ENCODE measurements at places on chromosomes 7 and 10.

- H3K27me3 ChIP-seq, result no peaks in the 10 kb centered on the region
- H3K36me3 ChIP-seq, result no peaks in the 10 kb centered on the region
Measured at GRCh38 chr7:12731214-12731656, 43.8 kb downstream of the ARL4A start.

GRCh38 chr7:85286446-85286845 is 99.6 kb upstream of the SEMA3D start:
- no peak overlapping the region for H3K4me3 ChIP-seq
- no peaks in the 10 kb centered on the region for H3K27me3 ChIP-seq
- no peak overlapping the region for H3K27ac ChIP-seq
- peaks cover 21% of the 10 kb centered on the region for H3K4me1 ChIP-seq

DNA sequence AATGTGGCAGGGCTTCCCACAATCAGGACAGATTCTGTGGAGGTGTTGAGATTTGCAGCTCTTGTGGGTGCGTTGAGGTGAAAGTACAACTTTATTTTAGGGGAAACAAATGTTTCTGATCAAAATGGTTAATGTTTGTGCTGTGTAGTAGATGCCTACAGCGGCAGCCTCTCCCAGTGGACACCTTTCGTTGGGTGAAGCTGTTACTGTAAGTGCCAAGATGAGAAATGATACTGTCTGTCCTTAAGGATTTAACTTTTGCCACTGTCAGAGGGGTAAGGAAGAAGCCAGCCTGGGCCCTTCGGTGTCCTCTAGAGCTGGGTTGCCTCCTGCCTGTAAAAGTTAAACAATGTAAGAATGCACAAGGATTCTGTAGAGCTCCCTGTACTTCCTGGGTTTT is 27.9 kb downstream of the DOCK1 start:
- DNase-seq, result no peak
- H3K4me3 ChIP-seq, result no peak overlapping the region
- H3K4me1 ChIP-seq, result peaks cover 3% of the 10 kb centered on the region
- H3K36me3 ChIP-seq, result peaks cover 11% of the 10 kb centered on the region

DNA sequence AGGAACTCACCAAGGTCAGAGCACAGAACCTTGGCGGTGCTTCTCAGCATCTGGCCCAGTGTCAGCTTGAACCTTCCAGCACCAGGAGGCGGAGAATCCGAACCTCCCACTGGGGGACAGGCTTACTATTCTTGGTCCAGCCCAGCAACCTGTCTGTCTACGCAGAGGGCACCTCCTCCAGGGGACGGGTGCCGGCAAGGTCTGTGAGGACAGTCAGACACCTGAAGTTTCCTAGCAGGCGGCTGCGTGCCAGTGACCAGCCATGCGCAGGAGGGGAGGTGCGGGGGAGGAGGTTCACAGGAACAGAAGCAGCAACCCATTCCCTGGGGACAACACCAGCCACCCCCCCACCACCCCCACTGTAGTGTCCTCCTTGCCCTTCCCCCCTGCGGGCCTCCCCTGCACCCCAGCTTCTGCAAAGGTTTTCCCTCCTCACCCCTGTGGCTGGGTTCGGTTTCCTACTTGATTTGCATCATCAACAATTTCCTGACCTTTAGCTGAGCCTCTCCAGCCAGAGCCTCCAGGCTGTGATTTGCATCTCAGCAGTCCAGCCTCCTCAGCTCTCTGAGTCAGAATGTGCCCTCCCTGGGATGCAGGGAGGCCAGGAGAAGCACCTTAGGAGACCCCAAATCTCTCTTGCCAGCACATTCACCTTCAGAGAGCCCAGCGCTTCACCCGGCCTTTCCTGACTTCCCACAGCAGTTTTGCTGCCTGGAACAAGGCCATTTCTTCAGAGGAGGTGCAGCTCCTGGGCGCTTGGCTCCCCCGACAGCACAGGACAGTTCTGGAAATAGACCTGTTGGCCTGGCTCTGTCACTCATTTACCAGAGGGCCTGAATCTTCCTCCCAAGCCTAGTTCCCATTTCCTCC is 107.5 kb upstream of the NPS start:
- H3K27ac ChIP-seq, result no peak overlapping the region
- H3K4me1 ChIP-seq, result no peaks in the 10 kb centered on the region

DNA sequence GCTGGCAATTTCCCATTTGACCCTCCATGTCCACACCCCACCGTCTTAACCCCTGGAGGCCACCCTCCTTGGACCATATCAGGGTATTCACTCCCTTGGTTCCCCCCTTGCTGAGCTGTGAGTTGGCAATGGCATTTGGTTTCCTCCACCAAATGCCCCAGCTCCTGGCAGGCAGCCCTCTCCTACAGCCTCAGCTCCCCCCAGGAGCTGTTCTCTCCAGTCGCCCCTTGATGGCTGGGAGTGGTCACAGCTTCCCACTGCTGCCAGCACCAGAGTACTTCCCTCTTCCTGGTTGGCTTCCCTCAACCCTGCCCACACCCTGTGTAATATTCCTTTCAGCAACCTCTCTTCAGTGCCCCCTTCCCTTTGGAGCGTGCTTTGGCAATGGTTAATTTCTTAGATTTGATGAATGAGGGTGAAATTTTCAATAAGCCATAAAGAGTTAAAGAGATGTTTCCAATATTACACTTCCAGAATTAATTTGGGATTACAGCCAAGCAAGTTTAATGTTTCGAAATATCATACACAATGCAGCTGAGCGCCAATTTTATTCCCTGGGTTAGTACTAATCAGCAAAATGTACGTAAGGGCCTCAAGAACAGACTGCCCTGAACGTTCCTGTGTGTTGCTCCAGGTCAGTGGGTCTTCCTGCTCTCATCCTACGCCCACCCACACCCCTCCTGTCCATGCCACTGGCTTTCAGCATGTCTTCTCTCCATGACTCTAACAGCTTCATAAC is 207.1 kb upstream of the NFE2L3 start:
- H3K4me3 ChIP-seq, result no peak overlapping the region
- peaks cover 3% of the 10 kb centered on the region for H3K27me3 ChIP-seq
- H3K27ac ChIP-seq, result no peak overlapping the region
- H3K36me3 ChIP-seq, result peaks cover 1% of the 10 kb centered on the region

GRCh38 chr7:33373195-33373594 is 243.8 kb downstream of the BBS9 start:
- no peak for DNase-seq
- no peak overlapping the region for H3K4me3 ChIP-seq
- H3K27ac ChIP-seq, result no peak overlapping the region
- H3K4me1 ChIP-seq, result no peaks in the 10 kb centered on the region
- H3K27me3 ChIP-seq, result no peaks in the 10 kb centered on the region

DNA sequence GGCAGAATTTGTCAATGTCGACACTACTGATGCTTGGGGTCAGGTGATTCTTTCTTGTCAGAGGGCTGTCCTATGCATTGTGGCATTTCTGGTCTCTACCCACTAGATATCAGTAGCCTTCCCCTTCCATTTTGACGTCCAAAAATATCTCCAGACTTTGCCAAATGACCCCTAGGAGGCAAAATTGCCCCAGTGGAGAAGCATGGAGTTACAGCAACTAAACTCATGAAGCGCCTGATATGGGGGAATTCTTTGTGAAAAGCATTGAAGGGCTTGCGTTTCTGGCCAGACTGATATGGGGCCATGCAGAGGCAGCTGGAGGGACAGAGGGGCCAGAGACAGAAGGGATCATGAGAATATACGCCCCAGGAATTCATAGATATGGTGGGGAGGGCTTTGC is 43.6 kb downstream of the ADRB1 start:
- H3K36me3 ChIP-seq, result no peaks in the 10 kb centered on the region
- H3K4me3 ChIP-seq, result no peak overlapping the region
- no peak overlapping the region for H3K27ac ChIP-seq
- no peaks in the 10 kb centered on the region for H3K4me1 ChIP-seq

- no peak overlapping the region for H3K4me3 ChIP-seq
- H3K36me3 ChIP-seq, result no peaks in the 10 kb centered on the region
- no peak for DNase-seq
Measured at GRCh38 chr10:71088054-71088453, 124.3 kb upstream of the UNC5B start.

GRCh38 chr10:126705951-126706565 is 35.6 kb upstream of the C10orf90 start:
- H3K36me3 ChIP-seq, result no peaks in the 10 kb centered on the region
- H3K4me1 ChIP-seq, result no peaks in the 10 kb centered on the region
- no peak overlapping the region for H3K4me3 ChIP-seq
- H3K27ac ChIP-seq, result no peak overlapping the region
- H3K27me3 ChIP-seq, result peaks cover 24% of the 10 kb centered on the region
- DNase-seq, result no peak

DNA sequence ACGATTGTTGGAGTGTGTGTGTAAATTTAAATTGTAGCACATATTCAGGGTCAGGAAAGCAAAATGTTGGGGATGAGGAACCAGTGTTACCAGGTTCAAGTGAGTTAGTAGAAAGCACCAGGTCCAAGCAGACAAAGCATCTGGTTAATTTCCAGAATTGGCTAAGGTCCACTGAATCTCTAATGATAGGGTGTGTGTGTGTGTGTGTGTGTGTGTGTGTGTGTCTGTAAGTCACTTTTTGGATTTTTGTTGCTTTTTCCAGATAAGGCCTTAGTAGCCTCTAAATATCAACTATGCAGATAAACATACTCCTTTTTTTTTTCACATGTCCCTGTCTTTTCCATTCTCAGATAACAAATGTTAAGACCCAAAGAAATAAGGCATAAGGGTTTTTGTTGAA is 36.6 kb upstream of the FMC1 start:
- no peak overlapping the region for H3K27ac ChIP-seq
- DNase-seq, result no peak
- H3K4me1 ChIP-seq, result peaks cover 11% of the 10 kb centered on the region

- peaks cover 11% of the 10 kb centered on the region for H3K27me3 ChIP-seq
- H3K36me3 ChIP-seq, result peaks cover 13% of the 10 kb centered on the region
- peaks cover 14% of the 10 kb centered on the region for H3K4me1 ChIP-seq
- H3K4me3 ChIP-seq, result no peak overlapping the region
- no peak overlapping the region for H3K27ac ChIP-seq
- DNase-seq, result no peak
Measured at GRCh38 chr7:1709281-1709680, 39.2 kb downstream of the ELFN1 start.

DNA sequence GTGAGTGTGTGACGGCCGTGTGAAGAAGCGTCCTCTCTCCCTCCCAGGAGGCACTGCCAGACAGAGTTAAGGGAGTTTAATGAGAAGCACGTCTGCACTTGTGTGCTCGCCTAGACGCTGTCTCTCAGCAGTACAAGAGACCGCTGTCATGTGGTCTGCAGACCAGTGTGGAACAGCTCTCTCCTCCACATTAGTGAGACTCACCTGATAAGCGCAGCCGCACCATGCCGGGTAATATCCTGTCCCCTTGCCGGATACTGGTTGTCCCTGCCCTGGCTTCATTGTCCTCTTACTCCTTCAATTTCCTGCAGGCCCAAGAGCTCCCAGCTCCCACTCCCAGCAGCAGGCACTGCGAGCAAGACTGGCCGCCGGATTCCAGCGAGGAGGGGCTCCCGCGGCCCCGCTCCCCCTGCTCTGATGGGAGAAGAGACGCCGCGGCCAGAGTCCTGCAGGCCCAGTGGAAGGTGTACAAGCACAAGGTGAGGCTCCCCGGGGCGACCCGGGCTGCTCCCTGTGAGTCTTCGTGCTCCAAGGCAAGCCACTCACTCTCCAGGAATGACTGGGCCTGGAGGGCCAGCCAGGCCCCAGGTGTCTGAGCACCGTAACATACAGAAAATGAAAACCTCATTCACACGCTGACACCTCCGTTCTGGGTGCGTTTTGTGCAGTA is 33.5 kb upstream of the TTYH3 start:
- H3K4me1 ChIP-seq, result no peaks in the 10 kb centered on the region
- DNase-seq, result no peak
- H3K4me3 ChIP-seq, result no peak overlapping the region
- H3K27ac ChIP-seq, result no peak overlapping the region

- no peaks in the 10 kb centered on the region for H3K36me3 ChIP-seq
- no peak overlapping the region for H3K27ac ChIP-seq
- H3K4me3 ChIP-seq, result peak overlapping the region; percentile 55
Measured at GRCh38 chr7:87474533-87475358, 734 bp downstream of the ABCB4 start.

GRCh38 chr10:114545071-114545470 is 113.0 kb downstream of the ABLIM1 start:
- H3K4me1 ChIP-seq, result no peaks in the 10 kb centered on the region
- H3K36me3 ChIP-seq, result no peaks in the 10 kb centered on the region
- no peak overlapping the region for H3K27ac ChIP-seq
- peaks cover 4% of the 10 kb centered on the region for H3K27me3 ChIP-seq
- DNase-seq, result no peak

DNA sequence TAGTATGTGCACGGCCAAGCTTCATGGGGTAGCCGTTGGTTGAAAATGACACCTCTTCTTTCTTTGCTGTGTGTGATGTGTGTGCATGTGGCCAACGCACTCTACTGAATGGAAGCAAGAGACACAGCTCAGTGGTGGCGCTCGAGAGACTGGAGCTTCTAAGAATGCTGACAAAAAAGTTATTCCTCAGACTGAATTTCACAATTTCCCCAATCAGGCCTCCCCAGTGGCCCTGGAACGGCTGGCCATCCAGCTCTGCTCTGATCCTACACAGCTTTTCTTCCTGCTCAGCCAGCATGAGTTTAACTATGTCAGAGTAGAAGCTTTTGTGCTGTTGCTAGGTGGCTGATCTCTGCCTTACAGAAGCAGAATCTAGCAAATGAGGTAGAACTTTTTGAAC is 186.7 kb upstream of the PLXDC2 start:
- H3K4me3 ChIP-seq, result no peak overlapping the region
- no peaks in the 10 kb centered on the region for H3K27me3 ChIP-seq
- H3K36me3 ChIP-seq, result no peaks in the 10 kb centered on the region
- no peaks in the 10 kb centered on the region for H3K4me1 ChIP-seq

DNA sequence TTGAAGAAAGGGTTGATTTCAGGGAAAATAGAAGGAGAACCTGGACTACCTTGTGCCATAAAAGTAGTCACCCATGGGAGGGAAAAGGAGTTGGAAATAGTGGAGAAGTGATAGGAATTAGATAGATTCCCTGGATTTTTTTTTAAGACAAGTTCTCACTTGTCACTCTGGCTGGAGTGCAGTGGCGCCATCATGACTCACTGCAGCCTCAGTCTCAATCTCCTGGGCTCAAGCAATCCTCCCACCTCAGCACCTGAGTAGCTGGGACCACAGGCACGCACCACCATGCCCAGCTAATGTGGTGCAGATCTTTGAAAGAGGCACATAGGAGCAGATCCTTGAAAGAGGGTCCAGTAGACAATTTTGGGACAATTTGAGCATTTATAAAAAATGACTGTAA is 9.5 kb upstream of the BLNK start:
- H3K36me3 ChIP-seq, result no peaks in the 10 kb centered on the region
- no peak for DNase-seq
- no peaks in the 10 kb centered on the region for H3K4me1 ChIP-seq
- no peak overlapping the region for H3K27ac ChIP-seq
- H3K4me3 ChIP-seq, result no peak overlapping the region

DNA sequence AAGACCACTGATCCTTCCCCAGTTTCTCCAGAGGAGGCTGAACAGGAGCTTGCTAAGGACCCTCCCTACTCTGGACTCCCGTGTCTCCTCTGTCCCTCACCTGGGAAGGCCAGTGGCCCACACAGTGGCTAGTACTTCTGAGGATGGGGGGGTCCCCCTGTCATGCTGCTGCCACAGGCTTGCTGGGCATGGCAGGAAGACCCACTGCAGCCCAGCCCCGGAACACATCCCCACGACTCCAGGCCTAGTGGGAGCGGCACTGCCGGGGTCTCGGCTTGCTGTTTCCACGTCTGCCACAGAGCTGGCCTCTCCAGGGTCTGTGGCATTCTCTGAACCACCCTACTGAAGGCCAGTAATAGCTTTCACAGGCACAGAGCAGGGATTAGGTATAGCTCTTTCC is 25.9 kb upstream of the NPFFR1 start:
- H3K27ac ChIP-seq, result no peak overlapping the region
- no peaks in the 10 kb centered on the region for H3K27me3 ChIP-seq
- peaks cover 6% of the 10 kb centered on the region for H3K4me1 ChIP-seq
- DNase-seq, result no peak
- H3K36me3 ChIP-seq, result no peaks in the 10 kb centered on the region
